ENCODE measurements at places on chromosomes 3 and 15.
A peak's percentile ranks its signal among the peaks of the same experiment; 100 is the strongest.

DNA sequence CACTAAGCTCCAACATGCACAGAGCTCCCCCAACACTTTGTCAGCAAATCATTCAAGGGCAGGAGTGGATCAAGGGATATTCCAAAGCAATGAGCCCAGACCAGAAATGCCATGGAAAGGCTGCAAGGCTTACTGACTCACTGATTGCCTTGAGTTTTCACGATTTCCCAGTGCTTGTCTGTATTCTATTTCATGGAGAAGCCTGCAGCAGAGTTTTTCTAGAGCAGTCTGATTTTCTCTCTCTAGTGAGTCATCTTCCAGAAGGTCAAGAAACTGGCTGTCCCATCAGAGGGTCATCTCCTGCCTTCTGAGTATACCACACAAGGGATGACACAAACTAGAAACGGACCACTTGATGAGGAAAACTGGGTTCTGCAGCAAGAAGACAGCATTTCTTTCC lies 16.5 kb downstream of the LMCD1 start:
- no peak for DNase-seq

DNA sequence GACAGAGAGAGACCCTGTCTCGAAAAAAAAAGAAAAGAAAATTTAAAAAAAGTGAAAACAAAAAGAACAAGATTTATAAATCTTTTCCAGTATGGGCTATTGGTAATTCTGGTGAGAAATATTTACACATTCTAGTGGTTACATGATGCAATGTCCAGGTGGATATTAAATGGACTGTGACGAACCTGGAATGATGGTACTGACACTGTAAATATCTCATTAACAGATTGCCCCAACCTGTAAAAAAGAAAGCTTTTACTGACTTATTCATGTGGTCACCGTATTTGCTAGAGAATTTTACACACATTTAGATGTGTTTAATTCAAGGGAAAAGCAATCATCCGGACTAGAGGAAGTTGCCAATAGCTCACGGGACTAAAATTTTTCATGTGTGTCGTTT lies 162.1 kb upstream of the LRIG1 start:
- no peak for DNase-seq

DNA sequence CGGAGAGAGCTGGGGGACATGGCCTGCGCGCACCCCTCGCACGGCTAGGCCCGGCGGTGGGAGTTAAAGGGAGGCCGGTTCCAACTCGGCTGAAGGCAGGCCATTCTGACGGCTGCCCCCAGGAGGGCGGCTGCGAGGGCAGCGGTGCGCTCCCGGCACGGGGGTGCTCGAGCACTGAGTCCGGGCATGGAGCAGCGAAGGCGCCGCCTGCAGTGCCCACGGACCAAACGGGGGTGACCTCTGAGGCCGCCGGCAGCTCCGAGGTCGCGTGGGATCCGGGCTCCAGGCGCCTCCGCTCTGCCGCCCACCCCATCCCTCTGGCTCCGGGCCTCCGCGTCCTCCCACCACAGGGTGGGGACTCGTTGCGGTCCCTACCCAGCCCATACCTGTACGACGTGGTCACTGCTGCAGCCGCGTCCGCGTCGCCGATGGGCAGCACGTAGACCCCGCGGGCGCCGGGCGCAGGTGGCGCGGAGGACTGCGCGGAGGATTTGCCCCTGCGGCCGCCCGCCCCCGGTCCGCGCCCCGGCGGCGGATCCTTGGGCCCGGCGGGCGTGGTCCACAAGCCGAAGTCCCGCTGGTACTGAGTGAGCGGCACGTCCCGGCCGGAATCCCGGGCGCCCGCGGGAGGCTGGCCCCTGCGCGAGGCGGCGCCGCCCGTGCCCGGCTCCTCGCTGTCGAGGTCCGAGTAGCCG lies 469 bp downstream of the MAP6D1 start:
- DNase-seq = peak; percentile 13

DNA sequence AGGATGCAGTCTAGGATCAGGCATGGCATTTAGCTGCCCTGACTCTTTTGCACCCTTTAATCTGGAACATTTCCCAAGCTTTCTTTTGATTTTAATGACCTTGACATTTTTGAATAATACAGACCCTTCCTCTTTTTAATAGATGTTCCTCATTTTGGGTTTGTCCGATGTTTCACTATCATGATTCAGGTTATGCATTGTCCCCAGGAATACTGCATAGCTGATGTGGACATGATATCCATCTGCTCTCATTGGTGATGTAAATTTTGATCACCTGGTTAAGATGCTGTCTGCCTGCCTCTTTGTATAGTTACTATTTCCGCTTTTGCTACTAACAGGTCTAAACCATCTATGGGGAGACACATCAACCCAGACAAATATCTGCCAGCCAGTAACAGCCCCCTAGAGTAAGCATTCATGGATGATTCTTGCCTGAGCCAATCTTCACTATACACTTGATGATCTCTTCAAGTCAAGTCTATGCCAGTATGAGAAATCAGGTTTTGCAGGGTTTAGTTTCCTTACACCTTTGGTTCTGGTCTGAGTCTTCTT lies 50.6 kb upstream of the ULK4 start:
- DNase-seq = no peak

DNA sequence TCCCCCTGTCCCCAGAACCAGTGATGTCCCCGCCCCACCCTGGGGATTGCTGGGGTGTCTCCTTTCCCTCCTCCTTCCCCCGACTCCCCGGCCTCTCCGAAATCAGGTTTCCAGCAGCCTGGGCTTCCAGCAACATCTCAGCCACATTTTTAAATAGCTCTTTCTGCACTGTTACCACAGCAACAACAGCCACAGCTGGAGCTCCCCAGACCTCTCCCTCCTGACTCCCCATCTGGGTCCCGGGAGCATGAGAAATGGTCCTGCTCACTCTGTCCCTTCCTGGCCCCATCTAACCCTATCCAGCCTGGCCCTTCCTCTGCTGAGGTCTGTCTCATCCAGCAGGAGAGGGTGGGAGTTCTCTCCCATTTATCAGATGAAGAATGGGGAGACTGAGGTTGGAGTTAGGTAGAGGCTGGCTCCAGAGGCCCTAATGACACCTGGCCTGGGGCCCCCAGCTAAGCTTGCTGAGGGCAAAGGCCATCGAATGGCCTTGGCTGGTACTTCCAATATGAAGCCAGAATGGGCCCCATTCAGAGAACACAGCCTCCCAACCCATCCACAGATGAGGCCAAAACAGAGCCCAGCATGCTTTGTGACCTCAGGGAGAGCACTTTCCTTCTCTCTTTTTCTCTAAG lies 1.5 kb downstream of the CAMK1 start:
- DNase-seq = no peak

DNA sequence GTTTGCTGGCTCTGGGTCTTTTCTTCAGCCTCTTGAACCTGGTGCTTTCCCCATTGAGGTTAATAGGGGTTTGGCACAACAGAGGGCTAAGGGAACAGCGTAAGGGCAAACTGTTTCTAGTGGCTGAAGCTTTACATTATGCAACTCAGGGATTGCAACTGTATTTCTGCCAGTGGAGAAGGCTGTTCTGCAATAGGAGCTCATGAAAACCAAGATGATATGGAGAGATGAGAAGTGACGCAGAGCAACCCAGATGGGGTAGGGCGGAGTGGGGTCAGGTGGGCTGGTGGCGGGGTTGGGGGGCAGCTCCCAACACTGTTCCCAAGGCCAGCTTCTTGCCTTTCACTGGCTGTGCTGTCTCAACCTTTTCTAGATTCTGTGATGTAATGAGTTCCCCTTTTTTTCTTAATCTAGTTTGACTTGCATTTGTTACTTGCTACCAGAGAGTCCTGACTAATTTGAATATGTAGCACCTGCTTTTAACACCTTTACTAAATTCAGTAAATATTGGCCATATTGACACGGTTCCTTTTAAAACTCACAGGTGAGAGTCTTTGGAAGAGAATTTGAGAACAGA lies 7.2 kb downstream of the GXYLT2 start:
- no peak for DNase-seq

DNA sequence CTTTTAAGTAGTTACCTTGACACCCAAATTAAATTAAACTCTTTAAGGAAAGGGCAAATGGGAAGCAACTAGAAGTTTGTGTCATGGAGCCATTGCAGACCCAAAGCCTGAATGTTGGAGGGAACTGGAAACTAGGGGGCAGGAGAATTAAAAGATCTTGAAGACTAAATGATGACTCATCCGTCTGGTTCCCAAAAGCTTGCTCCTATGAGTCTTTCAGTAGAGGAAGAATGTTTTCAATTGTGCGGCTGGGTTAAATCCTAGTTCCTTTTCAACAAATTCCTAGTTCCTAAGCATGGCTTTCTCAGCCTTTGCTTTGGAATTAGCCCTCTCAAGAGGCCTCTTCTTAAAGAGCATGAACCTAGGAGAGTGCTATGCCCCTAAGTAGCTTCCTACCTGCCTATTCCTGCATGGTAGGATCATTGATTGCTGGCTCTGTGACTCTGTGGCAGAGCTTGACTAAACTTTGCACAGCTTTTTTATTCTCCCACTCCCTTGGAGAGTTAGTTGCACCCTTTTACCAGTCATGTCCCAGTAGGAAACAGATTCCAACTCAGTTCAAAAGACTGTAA lies 17.7 kb downstream of the CLEC3B start:
- peak; percentile 80 for DNase-seq

DNA sequence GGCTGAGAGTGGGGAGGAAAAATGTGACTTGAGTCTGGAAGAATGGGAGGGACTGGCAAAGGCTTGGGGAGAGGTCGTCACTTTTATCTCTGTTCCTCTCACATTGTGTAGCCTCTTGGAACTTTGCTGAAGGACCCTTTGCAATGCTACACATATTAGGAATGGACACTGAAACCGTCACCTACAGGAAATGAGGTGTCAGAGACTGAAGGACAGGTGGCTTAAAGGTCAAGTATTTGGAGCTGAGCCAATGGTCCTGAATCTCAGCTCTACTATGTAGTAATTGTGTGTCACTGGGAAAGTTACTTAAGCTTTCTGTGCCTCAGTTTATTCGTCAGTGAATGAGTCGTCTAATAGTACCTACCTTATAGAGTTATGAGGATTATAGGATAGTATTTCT lies 14.7 kb downstream of the MCTP2 start:
- no peak for DNase-seq

- DNase-seq = no peak
These were observed 409 bp upstream of the LHFPL4 start for GRCh38 chr3:9553948-9554513.

DNA sequence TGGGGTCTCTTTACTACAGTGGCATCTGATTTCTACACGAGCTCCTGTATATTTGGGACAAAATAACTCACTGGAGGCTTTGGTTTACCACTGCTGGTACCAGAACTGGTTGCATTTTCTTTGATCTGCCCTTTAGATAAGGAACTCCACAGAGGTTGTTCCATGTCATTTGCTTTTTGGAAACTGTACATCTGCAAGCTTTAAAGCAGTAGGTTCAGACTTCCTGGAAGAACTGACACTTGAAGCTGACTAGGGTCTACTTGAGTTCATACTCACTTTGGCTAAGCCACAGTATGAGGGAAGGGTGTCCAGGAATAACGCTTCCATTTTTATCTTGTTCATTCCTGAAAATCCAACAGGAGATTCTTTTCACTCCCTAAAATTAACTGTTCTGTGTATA lies 86.4 kb downstream of the WWTR1 start:
- no peak for DNase-seq

DNA sequence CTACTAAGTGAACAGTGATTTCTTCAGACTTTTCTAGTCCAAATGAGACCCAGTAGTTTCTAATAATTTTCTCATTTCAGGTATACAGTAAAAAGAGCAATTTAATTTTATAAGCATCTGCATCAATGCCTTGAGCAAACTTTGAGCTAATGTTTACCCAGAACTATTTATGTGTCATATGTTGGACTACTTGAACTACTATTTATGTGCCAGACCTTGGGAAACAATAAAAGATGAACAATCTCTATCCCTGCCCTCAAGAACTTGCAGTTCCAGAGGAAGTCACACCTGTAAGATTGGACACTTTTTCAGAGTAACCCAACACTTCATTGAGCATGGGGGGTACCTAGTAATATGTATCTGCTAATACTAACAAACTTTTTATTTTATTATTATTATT lies 2.3 kb upstream of the UBE3A start:
- no peak for DNase-seq

- DNase-seq = no peak
These were observed 44.6 kb downstream of the LINGO1 start for GRCh38 chr15:77588126-77588525.

GRCh38 chr15:51625236-51625635 lies 2.7 kb upstream of the DMXL2 start:
- no peak for DNase-seq

- no peak for DNase-seq
These were observed 323.4 kb downstream of the PTPRG start for GRCh38 chr3:61884794-61885193.

- DNase-seq = no peak
These were observed 4.1 kb downstream of the P3H2 start for GRCh38 chr3:190116551-190117067.

DNA sequence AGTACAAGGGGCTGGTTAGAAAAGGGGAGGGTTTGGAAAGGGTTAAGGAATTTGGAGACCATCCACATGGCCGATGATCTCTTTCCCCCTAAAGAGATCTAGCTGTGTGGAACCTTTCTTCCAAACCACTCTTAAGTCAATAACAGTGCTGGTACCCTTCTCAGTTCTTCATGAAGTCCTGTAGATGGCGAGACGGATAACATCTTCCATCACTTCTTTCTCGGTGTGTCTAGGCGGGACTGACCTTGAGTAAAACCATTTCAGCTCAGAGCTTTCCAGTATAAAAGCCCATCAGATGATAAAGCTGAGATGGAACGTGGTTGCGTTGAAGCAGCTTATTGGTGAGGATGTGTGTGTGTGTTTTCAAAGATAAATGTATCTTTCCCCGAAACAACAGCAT lies 151.5 kb upstream of the BHLHE40 start:
- no peak for DNase-seq

DNA sequence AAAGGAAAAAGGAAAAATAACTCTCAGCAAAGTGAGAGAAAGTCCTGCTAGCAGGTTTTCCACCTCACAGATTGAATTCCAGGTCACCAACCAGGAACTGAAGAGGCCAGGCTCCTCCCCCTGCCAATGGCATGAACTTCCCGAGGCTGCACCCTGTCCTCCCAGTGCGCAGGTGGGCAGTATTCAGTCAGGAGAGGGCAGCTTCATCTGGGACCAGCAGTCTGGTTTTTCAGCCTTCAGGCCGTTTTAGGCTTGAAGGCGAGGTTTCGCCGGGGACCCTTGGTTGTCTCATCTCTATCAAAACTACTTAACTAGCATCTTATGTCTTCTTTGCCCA lies 41.2 kb downstream of the TRAT1 start:
- DNase-seq = no peak

DNA sequence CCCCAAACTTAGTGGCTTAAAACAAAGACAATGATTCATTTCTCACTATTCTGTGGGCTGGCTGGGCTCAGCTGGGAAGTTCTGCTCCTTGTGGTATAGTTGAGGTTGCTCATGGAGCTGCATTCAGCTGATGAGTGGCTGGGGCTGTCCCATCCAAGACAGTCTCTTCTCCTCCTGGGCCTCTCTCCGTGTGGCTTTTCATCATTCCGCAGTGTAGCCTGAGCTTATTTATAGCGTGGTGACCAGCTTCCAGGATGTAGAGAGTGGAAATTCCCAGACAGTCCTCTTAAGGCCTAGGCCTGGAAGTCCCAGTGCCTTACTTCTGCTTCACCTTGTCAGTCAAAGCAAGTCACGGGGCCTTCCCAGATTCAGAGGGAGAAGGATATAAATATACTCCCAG lies 136.7 kb upstream of the DAZL start:
- no peak for DNase-seq

- DNase-seq = no peak
These were observed 174.9 kb upstream of the TOPAZ1 start for GRCh38 chr3:44066806-44067205.
